ENCODE measurements at places on chromosomes 7 and 10.

DNA sequence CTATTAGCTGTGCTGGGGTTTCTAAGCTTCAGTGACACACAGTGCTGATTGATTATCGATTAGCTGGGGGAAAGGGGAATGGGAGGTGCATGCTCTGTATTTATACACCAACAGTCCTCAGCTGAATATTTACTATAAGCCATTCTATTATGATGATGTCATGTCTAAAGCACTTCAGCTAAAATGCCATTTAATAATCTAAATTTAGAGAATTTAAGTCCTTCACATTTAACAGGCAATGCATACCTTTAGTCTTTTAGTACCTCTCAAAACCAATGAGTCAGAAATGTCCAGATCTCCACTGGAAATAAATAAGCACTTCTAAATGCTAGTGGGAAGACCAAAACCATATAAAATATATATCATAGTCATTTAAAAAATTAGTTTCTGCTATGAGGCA is 24.6 kb downstream of the RPP38 start:
- no peak for DNase-seq

DNA sequence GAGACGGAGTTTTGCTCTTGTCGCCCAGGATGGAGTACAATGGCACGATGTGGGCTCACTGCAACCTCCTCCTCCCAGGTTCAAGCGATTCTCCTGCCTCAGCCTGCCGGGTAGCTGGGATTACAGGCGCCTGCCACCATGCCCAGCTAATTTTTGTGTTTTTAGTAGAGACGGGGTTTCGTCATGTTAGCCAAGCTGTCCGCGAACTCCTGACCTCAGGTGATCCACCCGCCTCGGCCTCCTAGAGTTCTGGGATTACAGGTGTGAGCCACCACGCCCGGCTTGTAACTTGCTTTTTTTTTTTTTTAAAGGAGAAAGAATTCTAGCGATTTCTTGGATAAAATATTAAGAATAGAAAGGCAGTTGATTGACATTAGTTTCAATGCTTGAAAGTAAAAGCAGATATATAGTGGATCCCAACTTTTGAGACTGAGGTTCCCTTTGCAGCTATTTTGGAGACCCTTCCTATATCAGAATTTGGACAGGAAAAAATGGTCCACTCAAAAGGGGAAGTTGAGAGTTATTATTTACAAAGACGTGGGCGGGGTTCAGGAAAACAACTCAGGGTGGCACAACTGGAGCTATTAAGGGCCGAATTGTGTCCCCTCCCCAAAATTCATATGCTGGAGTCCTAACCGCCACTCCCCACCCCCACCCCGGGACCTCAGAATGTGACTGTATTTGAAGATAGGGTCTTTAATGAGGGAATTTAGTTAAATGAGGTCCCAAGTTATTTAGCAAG is 1.3 kb upstream of the ERCC6 start:
- DNase-seq = no peak

GRCh38 chr10:35392482-35393228 is 56.3 kb downstream of the CCNY start:
- no peak for DNase-seq

DNA sequence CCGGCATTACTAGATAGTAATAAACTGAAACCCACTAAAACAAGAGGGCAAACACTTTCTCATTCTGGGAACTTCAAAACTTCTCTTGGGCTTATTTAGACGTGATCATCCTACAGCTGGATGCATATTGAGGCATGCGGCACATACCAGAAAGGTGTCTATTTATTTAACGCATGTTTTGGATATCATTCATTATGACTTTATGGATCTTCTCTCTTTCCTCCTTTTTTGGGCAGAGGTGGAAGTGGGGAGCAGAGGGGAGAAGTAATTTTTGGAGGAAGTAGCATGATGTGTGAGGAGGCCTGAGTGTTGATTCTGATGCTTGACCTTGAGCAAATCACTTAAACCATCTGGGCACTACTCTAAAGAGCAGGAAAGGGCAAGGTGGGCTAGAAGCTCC is 270.6 kb downstream of the TRIL start:
- peak; percentile 20 for DNase-seq

DNA sequence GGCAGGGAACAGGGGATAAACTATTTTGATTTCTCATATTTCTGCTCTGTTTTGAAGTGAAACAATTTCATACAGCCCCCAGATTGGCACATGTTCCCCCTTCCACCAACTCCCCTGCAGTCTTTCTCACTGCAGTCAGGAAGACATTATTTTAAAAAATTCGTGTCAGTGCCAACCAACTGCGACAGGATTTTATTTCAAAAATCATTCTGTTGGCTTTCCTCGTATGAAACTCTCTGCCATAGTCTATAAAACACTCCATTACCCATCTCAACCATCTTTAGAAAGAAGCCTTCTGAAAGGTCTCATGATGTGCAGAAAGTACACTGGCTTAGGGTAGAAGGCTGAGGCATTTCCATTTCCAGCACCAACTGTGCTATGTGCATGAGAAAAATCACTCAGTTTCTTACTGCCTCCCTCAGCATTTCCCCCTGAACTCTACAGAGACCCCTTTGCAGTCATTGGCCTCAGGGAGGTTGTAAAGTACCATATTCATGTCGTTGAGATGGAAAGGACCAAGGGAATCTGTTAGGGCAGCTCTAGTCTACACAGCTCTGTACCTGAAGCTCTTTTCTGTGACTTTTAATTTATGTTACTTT is 46.9 kb downstream of the STEAP1B start:
- DNase-seq = no peak

DNA sequence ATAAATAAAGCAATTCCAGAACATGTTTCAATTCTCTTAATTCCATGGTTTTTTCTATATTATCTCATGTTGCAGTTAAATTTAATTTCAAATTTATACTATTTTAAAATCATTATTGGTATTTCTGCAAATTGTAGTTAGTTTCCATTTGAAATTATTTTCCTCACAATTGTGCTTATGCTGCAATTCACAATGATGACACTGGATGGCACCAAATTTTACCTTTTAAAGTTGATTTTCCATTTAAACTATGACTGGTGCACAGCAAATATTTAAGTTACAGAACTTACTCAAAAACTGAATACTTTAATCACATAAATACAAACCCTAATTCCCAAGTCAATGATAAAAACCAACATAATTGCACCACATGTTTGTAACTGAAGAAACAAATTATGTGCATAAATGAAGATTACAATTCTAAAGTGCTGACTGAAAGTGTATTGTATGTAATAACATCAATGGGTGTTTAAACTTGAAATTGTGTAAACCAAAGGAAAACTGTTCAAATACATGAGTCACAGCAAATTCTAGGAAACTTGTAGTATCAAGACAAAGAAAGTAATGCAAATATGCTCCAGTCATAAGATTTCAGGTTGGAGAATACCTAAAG is 75.3 kb upstream of the AASS start:
- DNase-seq = peak; percentile 33

- DNase-seq = peak; percentile 37
Observed at GRCh38 chr10:133378251-133379096, 588 bp upstream of the PAOX start.

DNA sequence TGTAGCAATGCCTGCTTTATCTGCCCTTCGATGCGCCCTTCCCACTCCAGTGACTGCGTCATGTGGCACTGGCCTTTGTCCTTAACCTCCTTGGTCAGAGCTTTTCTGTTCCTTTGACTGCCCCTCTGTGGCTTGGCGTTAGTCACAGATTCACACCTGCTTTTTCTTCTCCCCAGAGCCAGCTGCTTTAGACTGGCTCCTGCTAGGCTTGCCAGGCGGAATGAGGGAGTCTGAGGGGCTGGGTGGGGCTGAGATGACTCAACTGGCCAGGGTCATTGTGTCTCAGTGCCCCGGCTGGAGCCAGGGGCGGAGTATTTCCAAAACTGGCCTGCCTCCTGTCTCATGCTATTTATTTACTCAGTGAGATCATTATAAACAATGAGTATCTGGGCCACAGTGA is 194.1 kb downstream of the EMX2 start:
- DNase-seq = peak; percentile 39

DNA sequence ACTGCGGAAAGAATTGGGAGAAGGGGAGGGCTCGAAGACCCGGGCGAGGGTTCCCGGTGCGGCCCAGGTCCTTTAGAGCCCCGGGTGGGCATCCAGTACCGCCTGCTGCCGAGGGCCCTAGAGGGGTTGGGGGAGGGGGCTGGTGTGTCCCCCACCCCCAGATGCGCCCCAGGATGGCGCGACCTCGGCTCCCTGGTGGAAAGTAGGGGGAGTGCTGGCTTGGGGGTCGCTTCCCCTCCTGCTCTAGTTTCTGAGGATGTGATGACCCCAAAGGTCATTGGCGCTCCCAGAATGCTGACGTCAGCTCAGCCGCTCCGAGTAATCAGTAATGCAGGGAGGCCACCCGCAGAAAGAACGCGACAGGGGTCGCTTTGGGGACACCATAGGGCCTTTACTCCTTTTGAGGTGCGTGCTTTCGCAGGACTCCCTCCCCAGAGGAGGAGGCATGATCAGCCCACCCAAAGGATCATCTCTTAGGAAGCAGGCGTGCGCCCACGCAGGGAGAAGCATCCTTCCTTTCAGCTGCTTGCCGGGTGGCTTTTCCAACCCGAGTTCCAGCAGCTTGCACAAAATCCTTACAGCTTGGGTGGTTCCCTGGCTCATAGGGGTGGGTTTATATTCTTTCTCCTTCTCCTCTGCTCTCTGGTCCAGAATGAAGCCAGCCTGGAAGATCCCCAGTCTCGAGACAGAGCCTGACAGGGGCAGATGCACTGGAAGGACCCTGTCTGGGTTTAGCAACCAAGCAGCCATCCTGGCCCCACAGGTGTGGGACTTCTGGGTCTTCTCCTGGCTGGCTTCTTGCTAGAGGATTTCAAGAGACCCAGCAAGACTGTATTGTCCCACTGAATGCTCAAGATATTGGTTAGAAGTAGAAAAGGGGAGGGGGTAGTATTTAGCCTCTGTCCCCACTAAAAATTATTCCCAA is 1.3 kb upstream of the PRKAG2 start:
- DNase-seq = no peak

All from Daoy (cell line).